ENCODE measurements at places on chromosomes 7 and 10.

GRCh38 chr7:31835471-31835870 lies 148.5 kb downstream of the PPP1R17 start:
- no peak for DNase-seq

DNA sequence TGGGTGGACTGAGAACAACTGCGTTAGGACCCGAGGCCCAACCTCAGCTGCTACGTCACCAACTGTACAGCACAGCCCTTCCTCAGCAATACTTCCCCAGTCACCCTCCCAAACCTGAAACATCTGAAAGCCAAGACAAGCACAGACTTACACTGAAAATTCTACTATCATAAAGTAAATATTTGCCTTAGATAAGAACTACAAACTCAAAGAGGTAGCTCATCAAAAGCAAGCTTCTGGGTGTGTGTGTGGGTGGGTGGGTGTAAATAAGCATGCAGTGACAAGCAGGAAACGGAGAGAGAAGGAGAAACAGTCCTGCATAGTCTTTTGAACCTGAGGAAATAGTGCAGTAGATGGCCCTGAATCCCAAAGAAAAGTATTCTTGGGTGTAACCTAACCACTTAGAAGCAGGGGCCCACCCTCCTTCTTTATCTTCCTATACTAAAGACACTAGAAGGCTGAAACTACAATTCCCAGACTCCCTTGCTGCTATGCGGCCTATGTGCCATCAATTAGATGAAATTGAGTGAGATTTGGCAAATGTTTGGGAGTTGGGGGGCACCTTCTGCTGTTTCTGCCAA lies 18.7 kb downstream of the SLC25A13 start:
- no peak for DNase-seq

- DNase-seq = peak; percentile 29
These were observed 462.1 kb upstream of the GALNT17 start for GRCh38 chr7:70669854-70670253.

DNA sequence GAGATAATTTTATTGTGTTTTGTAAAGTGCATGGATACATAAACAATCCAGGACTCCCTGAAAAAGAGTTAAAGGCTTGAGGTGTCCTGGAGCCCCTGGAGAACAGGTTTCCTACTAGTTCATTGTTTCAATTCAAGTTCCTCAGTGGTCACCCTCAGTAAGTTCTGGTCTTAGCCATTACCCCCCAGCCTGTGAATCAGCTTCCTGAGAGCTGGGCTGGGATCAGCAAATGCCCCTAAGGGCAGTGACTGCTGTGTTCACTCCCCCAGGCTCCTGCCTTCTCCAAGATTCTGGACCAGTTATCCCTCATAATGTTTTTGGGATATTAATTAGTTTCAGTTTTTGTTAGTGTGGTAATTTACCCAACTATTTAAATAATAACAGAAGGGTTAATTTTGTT lies 151.6 kb upstream of the PRSS58 start:
- DNase-seq = no peak

DNA sequence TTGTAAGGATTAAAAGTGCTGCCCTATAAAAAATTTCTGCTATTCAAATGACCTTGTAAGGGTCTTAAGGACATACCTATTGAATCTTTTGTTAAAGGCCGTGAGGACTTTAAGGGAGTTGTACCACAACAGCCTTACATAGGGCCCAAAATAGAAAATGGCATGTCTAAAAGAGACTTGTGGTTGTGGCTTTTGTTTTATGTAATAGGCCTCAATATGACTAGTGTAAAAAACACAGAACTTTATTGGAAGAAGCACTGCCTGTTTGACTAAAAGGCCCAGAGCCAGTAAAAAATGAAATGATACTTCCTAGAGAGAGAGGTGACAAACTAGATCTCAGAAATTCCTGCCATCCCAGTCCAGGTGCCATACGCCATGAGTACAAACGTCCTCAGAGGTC lies 286.6 kb downstream of the SEMA3D start:
- DNase-seq = no peak

GRCh38 chr10:93075369-93076221 lies 1.9 kb downstream of the CYP26A1 start:
- no peak for DNase-seq

GRCh38 chr10:123870260-123870659 lies 21.3 kb downstream of the CPXM2 start:
- no peak for DNase-seq

- no peak for DNase-seq
These were observed 72.4 kb downstream of the ARID5B start for GRCh38 chr10:61973906-61974305.

GRCh38 chr7:66964411-66964810 lies 31.0 kb downstream of the SBDS start:
- DNase-seq = no peak

DNA sequence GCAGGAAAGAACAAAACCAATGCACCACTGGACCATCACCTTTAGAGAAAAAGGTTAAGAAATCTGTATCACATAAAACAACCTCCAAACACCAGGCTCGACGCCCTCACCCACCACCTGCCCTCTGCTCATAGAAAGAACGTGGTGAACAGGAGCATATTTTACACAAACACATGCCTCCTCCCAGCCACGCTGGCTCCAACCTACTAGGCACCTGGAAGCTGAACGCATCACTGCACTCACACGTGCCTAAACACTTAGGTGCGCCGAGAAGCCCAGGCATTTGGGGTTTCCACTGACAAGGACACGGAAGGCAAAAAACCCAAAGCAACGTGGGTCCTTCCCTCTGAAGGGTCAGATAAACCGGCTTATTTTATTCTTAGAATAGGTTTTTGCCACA lies 56.0 kb downstream of the PTPRN2 start:
- no peak for DNase-seq

- no peak for DNase-seq
These were observed 3.8 kb downstream of the TMEM184A start for GRCh38 chr7:1552200-1552599.

DNA sequence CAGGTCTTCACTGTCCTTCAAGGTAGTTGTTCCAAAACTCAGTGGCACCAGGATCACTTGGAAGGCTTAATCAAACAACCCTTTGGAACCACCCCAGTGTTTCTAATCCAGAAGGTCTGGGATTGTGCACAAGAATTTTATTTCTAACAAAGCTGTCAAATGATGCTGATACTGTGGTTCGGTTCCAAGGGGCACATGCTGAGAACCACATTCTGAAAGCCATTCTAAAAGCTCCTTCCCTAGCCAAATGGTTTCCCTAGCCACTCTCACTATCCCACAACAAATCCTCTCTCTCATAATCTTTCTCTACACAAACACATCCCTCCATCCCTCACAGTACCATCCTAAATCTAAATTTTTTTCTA lies 52.1 kb downstream of the MACC1 start:
- DNase-seq = no peak

- no peak for DNase-seq
These were observed 439.4 kb downstream of the TYW1 start for GRCh38 chr7:67435894-67436535.

- DNase-seq = no peak
These were observed 79.8 kb upstream of the MGMT start for GRCh38 chr10:129387258-129387525.

DNA sequence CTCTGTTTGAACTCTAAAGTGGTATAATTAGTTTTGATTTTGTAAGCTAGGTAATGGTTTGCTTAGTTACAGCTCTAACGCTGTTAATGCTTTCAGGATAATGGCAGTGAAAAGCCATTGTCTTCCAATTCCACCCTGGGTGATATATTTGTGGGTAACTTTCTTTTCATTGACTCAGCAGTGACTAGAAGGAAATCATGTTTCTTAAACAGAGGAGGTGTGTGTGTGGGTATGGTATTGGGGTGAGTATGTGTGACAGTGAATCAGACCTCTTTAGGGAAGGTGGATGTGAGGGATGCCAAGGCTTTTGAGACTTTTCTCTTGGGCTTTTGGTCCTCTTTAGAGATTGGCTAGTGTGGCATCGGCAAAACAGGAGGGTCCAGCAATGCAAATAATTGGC lies 13.6 kb downstream of the ENTPD7 start:
- DNase-seq = no peak

GRCh38 chr10:78811174-78811573 lies 257.6 kb upstream of the ZMIZ1 start:
- DNase-seq = no peak

GRCh38 chr10:5317547-5318107 lies 47.1 kb upstream of the UCN3 start:
- DNase-seq = peak; percentile 46

DNA sequence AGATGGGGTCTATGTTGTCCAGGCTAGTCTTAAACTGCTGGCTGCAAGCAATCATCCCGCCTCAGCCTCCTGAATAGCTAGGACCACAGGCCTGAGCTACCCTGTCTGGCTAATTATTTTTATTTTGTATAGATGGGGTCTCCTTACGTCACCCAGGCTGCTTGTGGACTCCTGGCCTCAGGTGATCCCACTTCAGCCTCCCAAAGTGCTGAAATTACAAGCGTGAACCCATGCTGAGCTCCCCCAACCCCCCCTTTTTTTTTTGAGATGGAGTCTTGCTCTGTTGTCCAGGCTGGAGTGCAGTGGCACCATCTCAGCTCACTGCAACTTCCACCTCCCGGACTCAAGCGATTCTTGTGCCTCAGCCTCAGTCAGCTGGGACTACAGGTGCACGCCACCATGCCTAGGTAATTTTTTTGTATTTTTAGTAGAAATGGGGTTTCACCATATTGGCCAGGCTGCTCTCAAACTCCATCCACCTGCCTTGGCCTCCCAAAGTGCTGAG lies 25.4 kb downstream of the FAM25A start:
- no peak for DNase-seq

DNA sequence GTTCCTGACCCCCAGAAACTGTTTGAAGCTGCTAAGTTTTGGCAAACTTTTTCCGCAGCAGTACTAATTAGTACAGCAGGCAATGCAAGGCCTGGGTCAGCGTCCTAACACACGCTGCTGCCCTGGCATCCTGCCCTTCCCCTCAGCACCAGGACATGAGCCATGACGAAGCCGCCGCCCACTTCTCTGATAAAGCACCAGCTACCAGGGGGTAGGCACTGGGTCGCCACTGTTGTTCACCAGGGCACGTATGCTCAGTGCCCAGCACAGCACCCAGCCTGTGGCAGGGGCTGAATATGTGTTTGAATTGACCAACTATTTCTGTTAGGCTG lies 59.5 kb downstream of the CHST15 start:
- no peak for DNase-seq

DNA sequence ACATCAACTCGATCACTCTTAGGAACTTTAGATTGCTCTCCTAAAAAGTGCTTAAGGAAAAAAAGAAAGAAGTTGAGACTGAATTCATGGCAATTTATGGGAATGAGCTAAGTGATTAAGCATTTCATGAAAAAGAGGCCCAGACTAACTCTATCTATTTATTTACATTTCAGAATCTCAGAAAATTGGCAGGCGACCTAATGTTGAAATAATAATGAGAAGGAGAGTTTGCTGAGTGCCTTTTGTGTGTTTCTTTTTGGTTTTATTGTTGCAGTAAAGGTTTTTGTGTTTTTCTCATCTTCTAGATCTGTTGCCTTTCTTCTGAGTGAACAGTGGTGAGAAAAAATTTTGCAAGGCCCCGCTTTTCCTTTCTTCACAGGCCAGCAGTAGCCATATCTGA lies 3.8 kb downstream of the GRK5 start:
- DNase-seq = no peak

DNA sequence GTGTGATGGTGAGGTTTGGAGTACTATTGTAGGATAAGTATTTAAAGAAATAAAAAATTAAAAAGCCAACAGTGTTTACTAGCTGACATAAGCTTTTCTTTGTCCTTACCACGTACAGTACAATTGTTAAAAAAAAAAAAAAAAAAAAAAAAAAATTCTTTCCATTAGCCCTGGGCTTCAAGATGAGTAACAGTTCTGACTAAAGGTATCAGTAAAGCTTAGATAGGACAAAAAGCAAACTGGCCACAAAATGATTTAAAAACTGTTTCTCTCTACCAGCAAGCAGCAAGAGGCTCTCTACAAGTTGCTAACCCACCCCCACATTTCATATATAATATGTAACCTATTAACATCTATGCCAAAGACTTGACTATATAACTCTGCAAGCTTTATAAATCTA lies 17.5 kb downstream of the HYCC1 start:
- DNase-seq = no peak

DNA sequence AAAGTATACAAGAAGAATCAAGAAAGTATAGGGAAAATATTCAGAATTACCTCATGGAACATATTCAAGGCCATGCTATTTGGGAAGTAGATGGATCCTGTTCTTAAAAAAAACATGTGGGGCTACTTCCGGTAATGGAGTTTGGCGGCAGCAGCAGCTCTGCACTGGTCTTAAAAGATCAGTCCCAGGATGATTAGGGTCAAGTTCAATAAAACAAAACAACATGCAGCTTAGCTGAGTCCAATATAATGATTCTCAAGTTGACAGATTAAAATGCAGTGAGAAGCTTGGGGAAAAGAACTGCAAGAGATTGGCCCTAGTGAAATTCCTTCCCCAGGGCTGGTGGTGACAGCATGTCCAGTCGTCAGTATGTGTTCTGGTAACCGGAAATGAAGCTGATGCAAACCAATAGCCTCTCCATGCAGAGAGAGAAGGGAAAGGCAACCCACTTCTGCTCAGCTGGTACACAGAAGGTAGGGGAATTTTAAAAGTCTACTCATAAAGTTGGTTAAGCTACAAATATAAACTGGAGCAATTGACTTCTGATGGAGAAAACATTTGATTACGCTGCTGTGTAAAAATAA lies 305.1 kb upstream of the IMMP2L start:
- DNase-seq = no peak

- DNase-seq = no peak
These were observed 132.6 kb downstream of the RGS10 start for GRCh38 chr10:119409906-119410305.

- DNase-seq = no peak
These were observed 202.7 kb downstream of the PARD3 start for GRCh38 chr10:34612446-34612845.

GRCh38 chr10:285216-285615 lies 150.0 kb downstream of the ZMYND11 start:
- no peak for DNase-seq

- no peak for DNase-seq
These were observed 16.2 kb upstream of the TES start for GRCh38 chr7:116194115-116194514.

DNA sequence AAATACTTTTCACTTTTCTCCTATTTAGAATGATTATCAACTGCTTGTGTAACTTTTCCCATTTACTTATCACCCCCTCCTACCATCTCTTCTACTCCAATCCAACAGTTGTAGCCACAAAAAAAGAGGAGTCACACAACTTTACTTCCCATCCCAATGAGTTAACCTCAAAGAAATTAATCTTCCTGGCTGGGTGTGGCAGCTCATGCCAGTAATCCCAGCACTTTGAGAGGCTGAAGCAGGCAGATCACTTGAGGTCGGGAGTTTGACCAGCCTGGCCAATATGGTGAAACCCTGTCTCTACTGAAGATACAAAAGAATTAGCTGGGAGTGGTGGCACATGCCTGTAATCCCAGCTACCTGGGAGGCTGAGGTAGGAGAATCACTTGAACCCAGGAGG lies 19.9 kb downstream of the SYPL1 start:
- DNase-seq = no peak

GRCh38 chr7:111650456-111650999 lies 88.2 kb upstream of the IMMP2L start:
- DNase-seq = no peak

- DNase-seq = no peak
These were observed 85.2 kb downstream of the VTI1A start for GRCh38 chr10:112532189-112532588.
